Urinary bladder (tissue), 4 donors: ENCODE measurements at places on chromosomes 4 and X.

- no peak for DNase-seq
Measured at GRCh38 chr4:170307182-170307581, 217.4 kb upstream of the AADAT start.

DNA sequence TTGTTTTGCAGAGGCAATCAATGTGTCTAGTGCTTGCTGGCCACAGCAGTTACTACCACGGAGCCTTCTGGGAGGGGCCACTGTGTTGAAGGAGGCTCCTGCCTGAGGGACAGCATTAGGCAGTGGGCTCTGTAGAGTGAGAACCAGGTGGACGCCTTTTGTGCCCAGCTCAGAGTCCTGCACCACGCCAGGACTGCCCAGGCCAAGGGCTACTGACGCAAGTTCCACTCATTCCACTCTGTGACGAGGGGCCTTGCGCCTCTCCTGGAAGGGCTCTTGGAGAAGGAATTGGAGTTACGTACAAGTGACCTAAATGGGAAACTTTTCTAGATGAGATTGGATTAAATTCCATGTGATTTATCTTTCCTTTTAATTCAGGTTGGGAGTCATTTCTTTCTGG, 102.8 kb upstream of the MAGEE2 start:
- DNase-seq, result no peak

GRCh38 chrX:36062778-36063177, 143.2 kb downstream of the CFAP47 start:
- no peak for DNase-seq

- no peak for DNase-seq
Measured at GRCh38 chrX:1325515-1326116, 11.0 kb upstream of the IL3RA start.
